ENCODE measurements at places on chromosomes 7 and 10. TPM values are rescaled to one million over a fixed set of nuclear protein-coding genes. Genes with fewer than 3 reads are reported as not detected.

GRCh38 chr7:101547022-101547915 is 81.8 kb downstream of the MYL10 start:
- DNase-seq = no peak

DNA sequence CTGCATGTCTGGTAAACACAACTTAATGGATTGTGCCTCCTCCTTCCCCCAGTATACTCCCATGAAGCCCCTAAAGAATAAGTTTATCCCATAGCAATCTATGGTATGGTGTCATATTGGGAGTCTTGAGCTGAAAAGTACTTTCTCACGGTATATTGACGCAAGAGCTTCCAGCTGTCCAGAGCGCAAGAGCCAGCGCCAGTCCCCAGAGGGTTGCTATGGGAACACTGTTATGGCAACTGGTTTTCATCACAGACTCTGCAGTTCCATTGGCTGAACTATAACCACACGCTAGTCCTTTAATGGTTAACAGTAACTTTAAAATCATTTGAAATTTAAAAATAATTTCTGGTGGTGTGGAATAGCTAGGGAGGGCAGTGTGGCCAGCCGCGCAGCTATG is 46.9 kb downstream of the PRPF18 start:
- no peak for DNase-seq

The RARRES2 gene
- not detected for total RNA-seq

DNA sequence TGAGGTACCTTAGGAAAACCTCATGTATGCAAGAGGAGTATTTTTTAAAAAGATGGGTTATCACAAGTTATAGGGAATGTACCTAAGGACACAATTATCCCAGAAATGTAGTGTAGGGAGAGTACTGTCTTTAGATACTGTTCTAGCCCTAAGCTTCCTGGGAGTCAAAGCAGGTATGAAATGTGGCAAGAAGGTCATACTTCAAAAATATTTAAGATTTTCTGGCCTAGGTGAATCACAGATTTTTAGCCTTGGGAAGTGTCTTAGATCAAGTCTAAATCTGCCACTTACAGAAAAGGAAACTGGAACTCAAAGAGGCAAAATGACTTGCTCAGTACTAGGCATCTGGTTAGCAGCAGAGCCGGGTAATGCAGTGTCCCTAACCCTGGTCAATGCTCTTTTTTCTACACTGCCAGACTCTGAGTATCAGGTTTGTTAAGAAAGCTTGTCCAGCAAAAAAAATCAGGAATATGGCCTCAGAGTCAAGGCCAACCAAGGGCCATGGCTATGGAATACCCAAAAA is 13.9 kb downstream of the PIK3AP1 start:
- DNase-seq = no peak

The IDI2 gene
- not detected for total RNA-seq

GRCh38 chr10:77919713-77920108 is 6.8 kb downstream of the DLG5 start:
- DNase-seq = peak; percentile 99

The PITX3 gene
- total RNA-seq = not detected

DNA sequence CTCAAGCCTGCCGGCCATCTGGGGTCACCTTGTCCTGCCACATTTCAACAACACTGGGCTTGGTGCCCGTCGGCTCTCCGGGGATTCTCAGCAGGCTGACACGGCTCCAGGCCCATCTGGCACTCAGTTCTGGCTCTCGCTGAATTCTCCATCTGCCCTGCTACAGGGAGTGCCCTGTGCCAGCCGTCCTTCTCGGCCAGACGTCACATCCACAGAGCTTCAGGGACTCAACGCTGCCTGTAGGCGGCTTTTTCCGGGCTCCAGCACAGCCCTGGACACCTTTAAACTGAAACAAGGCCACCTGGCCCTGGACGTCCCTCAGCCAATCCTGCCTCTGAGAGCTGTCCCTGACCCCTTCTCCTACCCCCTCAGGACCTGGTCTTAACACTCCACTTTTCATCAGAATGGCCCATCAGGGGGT is 43.0 kb downstream of the TMEM130 start:
- DNase-seq = peak; percentile 13

DNA sequence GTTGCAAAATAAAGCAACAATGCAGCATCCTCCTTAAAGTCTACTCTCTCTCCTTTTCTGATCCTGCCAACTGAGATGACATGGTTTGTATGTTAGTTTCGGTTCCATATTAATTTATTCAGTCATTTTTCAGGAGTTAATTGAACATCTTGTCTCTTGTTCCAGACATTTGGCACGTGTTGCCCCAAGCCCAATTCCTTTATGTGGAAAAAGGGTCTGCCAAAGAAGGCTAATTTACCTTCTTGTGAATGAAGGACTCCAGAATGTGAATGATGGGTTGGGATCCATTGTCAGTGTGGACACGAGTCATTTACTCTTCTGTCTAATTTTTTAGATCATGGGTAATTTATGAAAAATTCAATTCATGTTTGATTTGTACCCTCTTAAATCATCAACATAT is 350.9 kb upstream of the LRGUK start:
- no peak for DNase-seq

The SUFU gene
- total RNA-seq = 2.7 TPM

The CALHM2 gene
- total RNA-seq = 1.3 TPM

DNA sequence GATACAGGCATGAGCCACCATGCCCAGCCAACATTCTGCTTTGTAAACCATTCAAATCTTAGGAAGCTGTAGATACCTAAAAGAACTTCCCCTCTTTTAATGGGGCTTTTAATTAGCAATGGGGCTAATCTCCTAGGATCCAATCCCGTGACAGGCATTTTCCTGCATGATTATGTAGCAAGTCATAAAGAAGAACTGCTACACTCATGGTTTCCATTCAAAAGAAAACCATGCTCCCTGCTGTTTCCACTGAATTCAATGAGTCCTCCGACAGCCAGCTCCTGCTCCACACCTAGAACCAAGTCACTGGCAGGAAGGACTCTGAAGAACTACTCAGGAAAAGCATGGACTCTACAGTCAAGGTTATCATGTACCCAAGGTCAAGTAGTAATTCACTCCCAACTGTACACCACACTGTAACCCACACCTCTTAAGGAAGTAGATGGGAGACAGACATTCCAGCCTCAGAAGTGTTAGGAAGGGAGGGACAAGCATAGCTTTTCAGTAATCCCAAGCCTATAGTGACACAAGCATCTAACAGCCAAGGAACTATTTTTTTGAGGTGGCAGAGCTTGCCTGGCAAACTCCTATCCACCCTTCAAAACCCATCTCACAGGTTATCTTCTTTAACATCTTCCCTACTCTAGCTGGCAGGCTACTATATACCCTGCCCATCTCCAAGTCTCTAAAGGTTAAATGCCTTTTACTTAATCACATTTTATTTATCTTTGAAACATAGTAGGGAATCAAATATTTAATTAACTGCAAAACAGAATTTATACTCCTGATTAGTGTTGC is 47.5 kb downstream of the CTBP2 start:
- no peak for DNase-seq

DNA sequence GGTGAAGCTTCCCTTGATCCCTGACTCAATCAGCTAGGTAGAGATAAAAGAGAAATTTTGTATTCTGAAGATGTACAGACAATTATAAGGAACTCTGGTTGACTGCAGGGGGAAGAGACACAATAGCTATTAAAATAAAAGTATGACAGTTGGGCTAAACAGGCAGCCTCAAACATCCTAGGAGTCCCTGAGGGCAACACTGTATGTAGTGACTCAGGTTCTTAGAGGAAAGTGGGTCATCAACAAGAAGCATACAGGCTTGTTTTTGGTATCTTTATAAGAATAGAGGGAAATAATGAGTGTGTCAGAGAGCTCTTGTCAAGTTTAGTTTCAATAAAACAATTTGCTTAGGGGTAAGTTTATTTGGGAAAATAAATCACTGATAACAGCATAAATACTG is 150.3 kb downstream of the AUTS2 start:
- no peak for DNase-seq

DNA sequence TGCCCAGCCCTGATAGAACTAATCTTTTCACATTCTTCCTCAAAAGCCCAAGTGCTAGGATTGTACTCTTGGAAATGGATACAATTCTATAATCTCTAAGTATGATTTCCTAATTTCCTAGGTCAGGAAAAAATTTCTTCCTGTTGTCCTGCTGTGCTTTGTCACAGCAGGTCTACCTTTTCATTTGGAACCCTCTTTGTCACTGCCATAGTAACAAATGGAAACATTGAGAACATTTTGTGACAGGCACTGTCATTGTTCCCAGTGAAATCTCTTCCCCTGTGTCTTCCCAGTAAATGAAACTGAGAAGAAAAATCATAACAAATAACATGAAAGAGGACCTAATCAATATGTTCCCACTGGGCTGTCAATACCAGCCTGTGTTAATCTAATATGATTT is 150.9 kb upstream of the KAT6B start:
- no peak for DNase-seq

- no peak for DNase-seq
These were observed 13.6 kb downstream of the LOXL4 start for GRCh38 chr10:98254234-98254974.

- no peak for DNase-seq
These were observed 116.2 kb upstream of the MKLN1 start for GRCh38 chr7:131211500-131211899.

GRCh38 chr7:151068069-151068773 is 8.8 kb downstream of the SLC4A2 start:
- no peak for DNase-seq

GRCh38 chr7:90988996-90989765 is 275.1 kb upstream of the FZD1 start:
- DNase-seq = no peak

DNA sequence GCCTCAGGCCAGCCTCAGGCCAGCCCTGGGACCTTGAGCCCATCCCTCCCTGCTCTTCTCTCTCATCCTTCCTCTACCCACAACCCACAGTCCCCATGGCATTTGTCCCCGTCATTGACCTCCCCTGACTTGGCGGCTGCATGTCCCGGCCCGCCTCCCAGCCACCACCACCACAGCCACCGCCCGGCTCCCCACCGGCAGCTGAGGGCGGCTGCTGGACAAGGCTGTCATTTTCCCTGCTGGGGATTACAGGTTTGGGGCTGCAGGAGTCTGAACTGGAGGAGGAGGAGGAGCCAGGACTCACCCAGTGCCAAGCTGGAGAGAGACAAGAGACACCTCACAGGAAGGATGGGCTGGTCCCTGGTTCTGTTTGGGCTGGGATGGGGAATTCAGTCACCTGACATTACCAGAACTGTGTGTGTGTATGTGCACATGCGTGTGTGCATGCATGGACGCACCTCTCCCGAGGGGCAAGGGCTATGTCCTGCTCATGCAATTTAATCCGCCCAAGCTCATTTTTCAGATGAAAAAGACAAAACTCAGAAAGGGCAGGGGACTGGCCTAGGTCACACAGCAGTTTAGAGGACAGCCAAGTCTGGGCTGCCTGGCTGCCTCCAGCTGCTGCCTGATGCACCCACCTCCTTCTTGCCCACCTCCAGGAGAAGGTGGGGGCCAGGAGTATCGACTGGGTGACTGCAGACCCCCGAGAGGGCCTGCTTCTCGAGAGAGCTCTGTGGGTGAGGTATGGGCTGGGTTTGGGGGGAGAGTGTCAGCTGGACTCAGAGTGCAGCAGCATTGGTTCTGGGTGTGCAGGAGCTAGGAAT is 113.1 kb downstream of the ZMIZ1 start:
- DNase-seq = no peak

DNA sequence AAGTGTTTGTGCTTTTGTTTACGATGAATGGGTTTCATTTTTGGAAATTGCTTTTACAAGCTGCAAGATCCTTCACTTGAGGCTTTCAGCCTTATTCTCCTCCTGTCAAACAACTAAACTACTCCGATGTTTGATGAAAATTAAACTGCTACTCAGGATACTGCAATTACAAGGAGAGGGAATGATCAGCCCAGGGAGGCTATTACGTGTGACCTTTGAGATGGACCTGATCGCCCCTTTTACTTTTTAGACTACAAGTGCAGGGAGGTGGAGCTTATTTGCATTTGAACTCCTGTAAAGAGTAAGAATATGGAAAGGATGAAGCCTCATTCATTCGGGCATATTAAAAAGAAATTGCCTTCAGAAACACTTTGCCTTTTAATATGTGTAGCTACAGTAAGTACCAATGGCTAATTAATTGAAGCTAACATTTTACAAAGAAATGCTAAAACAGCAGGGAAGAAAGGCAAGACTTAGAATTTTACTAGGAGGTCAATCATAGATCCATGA is 219.1 kb downstream of the PHTF2 start:
- no peak for DNase-seq

- DNase-seq = no peak
These were observed 89.0 kb downstream of the THSD7A start for GRCh38 chr7:11743016-11743415.

DNA sequence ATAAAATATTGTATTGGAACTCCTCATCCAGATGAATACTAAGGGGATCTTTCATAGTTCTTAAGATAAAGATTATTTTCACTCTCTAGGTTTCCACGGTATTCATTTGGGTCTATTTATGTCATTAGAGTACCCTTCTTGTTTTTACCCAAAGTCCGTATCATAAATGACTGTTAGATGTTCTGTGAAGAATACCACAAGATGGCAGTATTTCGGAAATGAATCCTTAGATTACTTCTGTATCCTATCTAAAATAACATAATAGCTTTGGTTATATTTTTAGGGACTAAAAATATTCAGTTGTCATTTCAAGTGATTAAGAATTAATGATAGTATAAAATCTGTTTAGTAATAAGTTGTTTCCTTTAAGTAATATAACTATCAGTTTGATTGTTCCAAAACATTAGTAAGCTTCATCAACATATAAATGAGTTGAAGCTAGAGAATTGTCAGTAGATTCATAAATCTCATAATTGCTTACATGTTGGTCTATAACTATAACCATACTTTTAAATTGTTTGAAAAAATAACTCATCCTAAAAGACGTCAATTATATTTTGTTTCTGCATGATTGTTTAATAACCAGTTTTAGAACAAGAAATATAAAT is 337.5 kb upstream of the KCND2 start:
- peak; percentile 60 for DNase-seq

DNA sequence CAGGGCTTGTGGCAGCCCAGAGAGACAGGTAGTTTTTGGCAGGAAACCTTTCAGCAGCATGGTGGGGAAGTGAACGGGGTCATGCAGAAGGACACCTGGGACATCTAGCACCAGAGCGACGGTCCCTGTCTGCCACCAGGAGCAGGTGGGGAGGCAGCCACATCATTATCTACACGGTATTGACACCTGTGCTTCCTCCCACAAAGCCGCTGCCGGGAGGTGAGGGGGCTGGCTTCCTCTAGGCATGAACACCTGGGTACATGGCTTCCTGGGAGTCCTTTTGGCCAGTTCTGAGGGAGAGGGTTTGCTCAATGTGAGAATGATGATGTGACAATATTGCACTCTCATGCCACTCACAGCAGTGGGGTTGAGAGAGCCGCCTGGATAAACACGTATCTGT is 275.2 kb downstream of the ACTR3B start:
- DNase-seq = no peak
